ENCODE measurements at places on chromosomes 6 and 20.

- DNase-seq: no peak
These were observed 56.8 kb downstream of the LINC00237 start for GRCh38 chr20:21049305-21049828.

GRCh38 chr20:42435230-42435629 lies 754.5 kb downstream of the PTPRT start:
- no peak for DNase-seq

- DNase-seq: peak; percentile 33
These were observed 50.9 kb downstream of the DEK start for GRCh38 chr6:18213439-18213838.

DNA sequence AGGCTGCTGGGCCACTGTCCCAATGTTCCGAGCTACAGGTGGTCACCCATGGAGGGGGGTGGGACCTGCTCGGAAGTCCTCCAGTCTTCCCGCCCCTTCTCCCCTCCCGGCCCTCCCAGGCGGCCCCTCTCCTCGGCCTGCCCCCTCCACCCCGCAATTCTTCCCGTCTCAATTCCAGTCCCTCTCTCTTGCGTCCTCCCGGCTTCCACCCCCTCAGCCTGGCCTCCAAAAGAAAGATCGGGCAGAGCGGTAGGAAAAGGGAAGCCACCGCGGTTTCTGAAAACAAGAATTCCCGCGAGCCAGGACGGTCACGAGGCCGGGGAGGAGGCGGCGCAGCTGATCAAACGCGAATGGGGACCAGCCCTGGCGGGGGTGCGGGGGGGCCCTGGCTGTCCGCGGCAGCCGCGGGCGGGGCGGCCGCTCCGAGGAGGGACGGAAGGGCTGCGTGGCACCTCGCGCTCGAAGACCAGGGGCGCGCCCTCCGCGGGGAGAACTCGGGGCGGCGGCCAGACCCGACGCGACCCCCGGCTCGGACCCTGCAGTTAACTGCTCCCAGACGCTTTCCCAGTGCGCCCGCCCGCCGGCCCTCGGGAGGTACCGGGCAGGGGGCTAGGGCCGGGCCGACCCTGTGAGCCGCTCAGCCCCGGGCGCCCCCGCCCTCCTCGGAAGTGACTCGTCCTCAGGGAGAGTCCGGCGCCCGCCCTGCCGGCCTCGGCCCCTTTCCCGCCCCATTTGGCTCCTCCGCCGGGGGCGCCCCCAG lies 1.0 kb downstream of the PXDC1 start:
- DNase-seq: peak; percentile 25

- DNase-seq: no peak
These were observed 251.7 kb downstream of the PHACTR1 start for GRCh38 chr6:12968290-12968689.

GRCh38 chr6:37239526-37239925 lies 18.0 kb upstream of the TBC1D22B start:
- no peak for DNase-seq

- no peak for DNase-seq
These were observed 547.9 kb upstream of the PTCHD4 start for GRCh38 chr6:48658915-48659314.

- DNase-seq: no peak
These were observed 20.7 kb downstream of the PRPF6 start for GRCh38 chr20:64001607-64002011.

DNA sequence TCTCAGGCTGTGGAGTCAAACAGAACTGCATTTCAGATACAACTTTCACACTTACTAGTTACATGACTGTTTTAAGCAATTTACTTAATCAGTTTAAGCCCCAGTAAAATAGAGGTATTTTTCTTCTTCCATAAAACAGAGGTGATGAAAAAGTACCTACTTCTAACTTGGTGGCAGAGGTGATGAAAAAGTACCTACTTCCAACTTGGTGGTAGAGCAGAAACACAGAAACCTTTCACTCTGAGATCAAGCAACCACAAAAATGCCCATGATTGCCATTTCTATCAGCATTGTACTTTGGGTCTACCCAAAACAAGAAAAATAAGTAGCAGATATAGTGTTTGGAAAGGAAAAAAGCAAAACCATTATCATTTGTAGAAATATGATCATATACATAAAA lies 148.7 kb downstream of the OPRM1 start:
- no peak for DNase-seq

GRCh38 chr6:16712931-16713484 lies 48.3 kb downstream of the ATXN1 start:
- peak; percentile 61 for DNase-seq

GRCh38 chr6:30260036-30260504 lies 46.9 kb upstream of the TRIM26 start:
- peak; percentile 22 for DNase-seq

- no peak for DNase-seq
These were observed 30.9 kb downstream of the SLC2A12 start for GRCh38 chr6:134021396-134022122.

DNA sequence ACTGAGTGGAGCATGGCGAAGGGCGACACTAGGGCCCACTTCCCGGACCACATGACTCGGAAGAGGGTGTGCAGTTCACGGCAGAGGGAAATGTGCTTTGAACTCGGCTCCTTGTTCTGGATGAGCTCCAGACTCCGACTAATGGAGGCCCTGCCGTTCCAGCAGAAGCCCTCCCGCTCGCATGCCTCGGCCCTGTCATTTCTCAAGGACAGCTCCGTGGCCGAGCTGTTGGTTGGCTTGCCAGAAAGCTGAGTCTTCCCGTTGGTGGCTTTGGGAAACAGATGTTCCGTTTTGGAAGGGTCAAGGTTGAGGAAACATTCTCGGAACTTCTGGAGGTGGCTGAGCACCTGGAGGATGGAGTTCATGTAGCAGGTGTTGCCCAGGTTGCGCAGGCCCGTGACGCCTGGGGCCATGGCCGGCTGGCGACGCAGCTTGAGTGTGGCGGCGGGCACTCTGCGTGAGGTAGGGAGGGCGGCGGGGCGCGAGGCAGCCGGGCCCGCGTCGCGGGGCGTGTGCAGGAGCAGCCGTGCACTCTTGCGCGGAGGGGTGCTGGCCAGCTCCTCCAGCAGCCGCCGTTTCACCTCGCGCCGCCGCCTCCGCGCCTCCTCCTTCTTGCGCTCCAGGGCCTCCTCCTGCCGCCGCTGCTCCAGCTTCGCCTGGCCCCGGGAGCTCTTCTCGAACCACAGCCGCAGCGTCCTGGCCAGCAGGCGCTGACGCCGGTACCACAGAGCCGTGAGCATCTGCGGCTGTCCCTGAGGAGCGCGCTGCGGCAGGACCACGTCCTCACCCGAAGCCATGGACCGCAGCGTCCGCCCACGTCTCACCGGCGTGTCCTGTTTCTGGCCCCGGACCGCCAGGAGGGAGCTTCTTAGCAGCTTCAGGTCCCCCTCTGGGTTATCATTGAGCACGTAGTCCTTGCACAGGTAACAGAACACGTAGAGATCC lies 18.6 kb downstream of the TOMM6 start:
- DNase-seq: no peak

- no peak for DNase-seq
These were observed 459.7 kb upstream of the HTR1E start for GRCh38 chr6:86477500-86478148.

GRCh38 chr6:120876931-120877330 lies 457.3 kb downstream of the TBC1D32 start:
- DNase-seq: no peak

- peak; percentile 13 for DNase-seq
These were observed 97.0 kb downstream of the KCNB1 start for GRCh38 chr20:49385465-49385864.

- DNase-seq: no peak
These were observed 149.4 kb upstream of the BMP2 start for GRCh38 chr20:6618051-6618450.

GRCh38 chr6:17442196-17442595 lies 48.8 kb downstream of the CAP2 start:
- DNase-seq: no peak

GRCh38 chr6:9404351-9405146 lies 969.2 kb upstream of the SLC35B3 start:
- DNase-seq: no peak

GRCh38 chr6:111688331-111688730 lies 82.7 kb upstream of the TRAF3IP2 start:
- DNase-seq: no peak

DNA sequence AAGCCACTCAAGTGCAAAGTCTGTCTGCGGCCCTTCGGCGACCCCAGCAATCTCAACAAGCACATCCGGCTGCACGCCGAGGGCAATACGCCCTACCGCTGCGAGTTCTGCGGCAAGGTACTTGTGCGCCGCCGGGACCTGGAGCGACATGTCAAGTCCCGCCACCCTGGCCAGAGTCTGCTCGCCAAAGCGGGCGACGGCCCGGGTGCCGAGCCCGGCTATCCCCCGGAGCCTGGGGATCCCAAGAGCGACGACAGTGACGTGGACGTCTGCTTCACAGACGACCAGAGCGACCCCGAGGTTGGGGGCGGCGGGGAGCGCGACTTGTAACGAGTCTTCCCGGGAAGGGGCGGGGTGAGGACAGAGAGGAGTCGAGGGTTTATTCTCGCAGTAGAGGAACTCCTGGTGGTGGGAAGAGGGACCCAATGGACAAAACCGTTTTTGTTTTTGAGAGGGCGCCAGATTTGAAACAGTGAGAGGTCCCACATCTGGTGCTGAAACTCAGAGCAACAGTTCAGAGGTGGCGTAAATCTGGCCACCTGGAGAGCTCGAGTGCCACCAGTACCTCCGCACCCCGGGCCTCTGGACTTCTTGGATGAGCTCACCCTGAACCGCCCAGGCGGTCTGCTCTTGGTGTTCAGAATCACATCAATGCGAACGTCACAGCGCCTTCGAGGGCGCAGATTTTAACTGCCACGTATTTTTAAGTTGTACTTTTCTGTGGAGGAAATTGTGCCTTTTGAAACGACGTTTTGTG lies 8.0 kb downstream of the PRDM13 start:
- no peak for DNase-seq

- no peak for DNase-seq
These were observed 84.8 kb upstream of the BTBD3 start for GRCh38 chr20:11832851-11833250.

DNA sequence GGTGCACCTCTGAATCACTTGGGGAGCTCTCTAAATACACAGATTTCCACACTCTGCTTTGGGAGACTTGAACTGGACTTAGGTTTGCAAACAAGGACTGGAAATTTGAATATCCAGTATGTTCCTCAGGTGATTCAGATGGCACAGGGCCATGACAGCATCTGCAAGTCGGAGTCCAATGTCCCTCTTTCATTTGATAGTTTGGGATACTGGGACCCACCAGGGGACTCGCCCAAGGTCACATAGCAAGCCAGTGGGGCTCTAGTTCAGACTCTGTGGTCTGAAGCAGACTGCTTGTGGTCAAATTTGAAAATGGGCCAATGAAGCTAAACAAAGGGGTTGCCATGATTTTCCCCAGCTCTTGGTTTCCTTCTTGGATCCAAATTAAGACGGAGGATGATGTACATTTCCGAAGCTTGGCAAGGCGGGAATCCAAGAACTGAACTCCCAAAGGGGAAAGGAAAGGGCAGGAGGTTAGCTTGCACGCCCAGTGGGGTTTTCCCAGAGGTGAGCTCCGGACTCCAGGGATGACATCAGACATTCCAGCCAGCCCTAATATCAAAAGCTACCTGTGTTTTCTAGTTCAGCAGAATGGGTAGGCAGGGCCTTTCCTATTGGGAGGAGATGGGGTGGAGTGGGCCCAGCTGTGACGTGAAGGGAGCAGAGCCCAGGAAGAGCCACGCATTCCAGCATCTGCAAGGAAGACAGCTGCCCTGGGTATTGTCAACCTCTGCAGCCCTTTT lies 3.4 kb upstream of the SYS1 start:
- no peak for DNase-seq

- DNase-seq: peak; percentile 41
These were observed 67.1 kb upstream of the DUSP22 start for GRCh38 chr6:225121-225721.

DNA sequence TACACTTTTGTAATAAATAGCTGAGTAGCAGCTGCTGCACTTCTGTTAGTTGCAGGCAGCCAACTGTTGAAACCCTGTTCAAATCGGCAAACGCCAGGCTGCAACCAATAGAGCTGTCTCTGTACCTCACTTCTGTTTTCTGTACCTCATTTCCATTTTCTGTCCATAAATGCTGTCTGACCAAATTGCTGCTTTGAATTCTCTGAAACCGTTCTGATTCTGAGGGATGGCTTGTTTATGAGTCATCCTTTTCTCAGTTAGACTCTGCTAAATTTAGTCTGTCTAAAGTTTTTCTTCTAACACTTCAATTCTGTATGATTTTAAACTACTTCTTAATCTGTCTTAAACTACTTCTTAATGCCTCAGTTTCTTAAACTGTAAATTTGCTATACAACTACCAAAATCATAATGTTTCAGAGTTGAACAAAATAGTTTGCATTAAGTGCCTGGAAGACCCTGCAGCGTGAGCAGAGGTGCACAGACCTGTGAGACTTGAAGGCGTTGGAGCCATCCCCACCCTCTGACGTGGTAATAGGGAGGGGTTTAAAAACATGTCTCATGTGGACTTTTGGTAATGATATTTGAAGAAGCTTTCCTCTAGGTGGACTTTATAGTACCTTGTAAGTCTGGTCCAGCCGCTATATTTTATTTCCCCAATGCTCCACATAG lies 9.6 kb downstream of the BTNL2 start:
- no peak for DNase-seq

DNA sequence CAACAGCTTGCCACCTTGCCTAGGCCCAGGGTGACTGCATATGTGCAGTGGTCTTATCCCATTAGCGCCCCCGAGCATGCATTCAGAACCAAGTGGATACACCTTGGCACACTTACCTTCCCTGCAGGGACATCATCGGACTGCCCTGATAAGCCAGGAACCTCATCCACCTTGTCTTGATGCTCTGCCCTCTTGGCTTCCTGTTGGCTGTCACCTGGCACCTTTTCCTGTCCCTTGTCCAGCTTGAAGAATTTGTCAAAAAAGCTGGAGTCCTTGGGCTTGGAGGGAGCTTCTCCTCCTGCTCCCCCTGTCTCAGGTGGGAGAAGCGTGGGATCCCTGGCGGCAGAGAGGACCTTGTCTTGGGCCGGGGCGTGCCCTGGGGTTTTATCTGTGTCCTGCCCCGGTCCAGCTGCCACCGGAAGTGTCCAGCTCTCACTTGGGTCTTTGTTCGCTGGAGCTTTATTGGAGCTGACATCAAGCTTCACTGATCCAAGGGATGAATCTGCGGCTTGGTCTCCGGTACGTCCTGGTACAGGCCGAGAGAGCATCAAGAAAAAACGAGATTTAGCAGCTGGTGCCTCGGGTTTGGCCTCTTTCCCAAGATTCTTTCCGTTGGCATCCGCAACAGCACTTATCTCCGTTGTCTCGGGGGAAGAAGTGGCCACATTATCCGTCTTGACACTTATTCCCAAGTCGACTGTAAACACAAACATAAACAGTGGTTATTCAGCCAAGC lies 42.0 kb downstream of the BCAS1 start:
- DNase-seq: no peak

DNA sequence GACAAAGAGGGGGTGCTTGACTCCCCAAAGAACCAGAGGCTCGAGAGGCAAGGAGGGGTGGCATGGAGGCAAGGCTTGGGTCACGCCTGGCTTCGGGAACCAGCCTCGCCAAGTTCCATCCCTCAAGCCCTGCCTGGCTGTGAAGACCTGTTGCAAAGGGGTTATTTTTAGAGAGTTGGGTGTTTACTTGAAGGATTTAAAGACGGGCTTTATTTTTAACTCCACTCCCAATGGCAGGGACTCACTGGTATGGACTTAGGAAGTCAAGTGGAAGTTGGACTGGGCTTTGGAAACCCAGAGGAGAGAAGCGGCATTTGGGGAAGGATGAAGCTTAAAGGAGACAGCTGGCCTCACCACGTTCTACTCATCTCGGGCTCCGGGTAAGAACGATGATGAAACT lies 43.1 kb downstream of the JPH2 start:
- DNase-seq: no peak
